ENCODE measurements at places on chromosomes 16 and 17. TPM values are rescaled to one million over a fixed set of nuclear protein-coding genes. Genes with fewer than 3 reads are reported as not detected.

GRCh38 chr16:11795887-11796226 lies 1.2 kb downstream of the ZC3H7A start:
- no peak for DNase-seq

TERB1 gene
- not detected for polyA plus RNA-seq

TMEM88 gene
- polyA plus RNA-seq = 23.0 TPM

DNA sequence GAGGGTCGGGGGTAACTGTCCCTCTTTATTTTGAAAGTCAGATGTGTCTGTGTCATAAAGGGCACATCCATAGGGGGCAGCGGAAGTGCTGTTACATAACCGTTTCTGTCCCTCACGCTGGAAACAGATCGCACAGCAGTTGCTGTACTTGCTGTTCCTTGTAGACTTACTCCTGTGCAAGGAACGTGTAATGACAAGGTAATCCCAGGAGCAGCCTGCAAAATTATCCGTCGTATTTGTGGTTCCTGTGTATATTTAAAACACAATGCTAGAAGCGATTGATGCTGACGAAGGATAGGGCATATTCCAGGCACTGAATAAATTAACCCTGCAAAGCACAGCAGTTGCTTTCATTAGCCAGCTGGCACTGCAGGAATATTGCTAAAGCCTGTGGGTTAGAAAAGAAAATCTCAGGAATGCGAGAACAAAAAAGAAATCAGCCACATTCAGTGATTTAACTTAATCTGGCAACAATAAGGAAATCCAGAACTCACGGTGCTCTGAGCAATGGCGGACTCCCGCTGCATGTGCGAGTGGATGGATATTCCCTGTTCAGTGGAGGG lies 76.2 kb downstream of the SPECC1 start:
- no peak for DNase-seq

EXOC7 gene
- polyA plus RNA-seq = 78.3 TPM

TRPV3 gene
- 1.2 TPM for polyA plus RNA-seq

Measured in forelimb muscle (tissue), 1 donor.